ENCODE measurements at places on chromosomes 13 and 19.

DNA sequence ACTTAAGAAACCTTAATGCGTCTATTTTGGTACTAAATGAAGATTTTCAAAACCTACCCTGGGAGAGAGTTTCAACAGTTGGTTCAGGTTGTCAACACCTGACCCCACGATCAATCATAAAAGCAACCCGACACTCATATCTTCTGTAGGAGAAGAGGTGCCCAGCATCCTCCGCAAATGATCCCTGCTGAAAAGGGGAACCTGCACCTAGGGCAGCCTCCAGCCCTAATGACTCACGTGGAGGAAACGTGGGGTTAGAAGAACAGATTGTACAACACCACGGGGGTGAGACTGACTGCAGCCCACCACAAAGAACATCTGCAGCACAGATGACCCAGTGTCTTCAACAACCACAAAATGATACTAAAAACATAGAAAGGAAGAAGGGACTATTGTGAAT lies 116.3 kb downstream of the RAB20 start:
- no peak for DNase-seq

- no peak for DNase-seq
These were observed 15.3 kb upstream of the ZNF486 start for GRCh38 chr19:20151617-20152145.

- DNase-seq: no peak
These were observed 648.0 kb downstream of the DACH1 start for GRCh38 chr13:71218960-71219359.

- DNase-seq: no peak
These were observed 12.7 kb downstream of the B3GNT8 start for GRCh38 chr19:41414461-41414860.

GRCh38 chr13:91032104-91032503 lies 315.4 kb upstream of the MIR17HG start:
- no peak for DNase-seq

- DNase-seq: no peak
These were observed 13.0 kb downstream of the PROZ start for GRCh38 chr13:113171250-113172125.

DNA sequence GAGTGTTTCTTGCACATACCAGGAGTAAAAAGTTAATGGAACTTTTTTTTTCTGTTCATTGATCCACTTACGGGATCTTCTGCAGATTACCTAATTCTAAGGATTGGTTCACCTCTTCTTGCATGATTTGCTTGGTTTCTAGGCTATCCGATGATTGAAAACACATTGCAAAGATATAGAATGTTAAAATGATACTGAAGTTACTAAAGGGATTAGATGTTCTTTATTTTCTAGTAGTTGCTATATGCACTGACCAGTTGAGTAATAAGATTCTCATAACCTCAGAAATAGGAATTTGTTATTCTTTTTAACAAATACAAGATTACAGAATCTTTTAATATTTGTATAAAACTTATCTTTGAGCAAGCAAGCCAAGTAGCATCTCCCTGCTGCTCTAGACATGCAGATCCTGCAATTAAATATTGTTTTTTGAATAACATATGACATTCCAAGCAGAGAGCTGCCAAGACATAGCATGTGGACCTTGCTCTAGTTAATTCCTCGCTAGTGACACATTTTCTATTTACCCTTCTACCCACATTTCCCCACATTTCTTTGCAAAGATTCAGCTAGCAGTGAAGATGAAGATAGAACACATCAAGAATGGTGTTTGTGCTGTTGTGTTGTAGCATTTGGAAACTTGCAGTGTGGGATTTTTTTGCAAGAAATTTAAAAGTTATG lies 51.7 kb upstream of the RNF113B start:
- no peak for DNase-seq

GRCh38 chr19:5804516-5805461 lies at the start of gene NRTN:
TSS of gene NRTN (plus strand) at chr19:5805067. CDS start at chr19:5824166, 19,099 bp downstream.
- peak; percentile 45 for DNase-seq

DNA sequence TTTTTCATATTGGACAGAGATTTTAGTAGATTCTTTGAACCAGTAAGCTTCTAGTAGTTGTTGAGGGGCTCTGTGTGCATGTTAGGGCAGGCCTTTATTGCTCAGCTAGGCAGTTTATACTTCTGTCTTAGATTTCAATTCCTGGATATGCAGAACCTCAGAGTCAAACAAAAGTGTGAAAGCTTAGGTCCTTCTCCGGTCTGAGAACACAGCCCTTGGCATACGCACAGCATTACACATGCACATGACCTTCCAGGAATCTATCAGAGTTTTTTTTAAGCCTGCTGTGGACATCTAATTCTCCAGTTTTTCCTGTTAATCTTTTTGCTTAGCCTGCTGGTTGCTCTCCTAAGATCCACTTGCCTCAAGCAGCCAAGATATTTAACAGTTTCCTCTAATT lies 77.9 kb upstream of the KL start:
- DNase-seq: no peak

- DNase-seq: no peak
These were observed 43.4 kb upstream of the NFIC start for GRCh38 chr19:3323026-3323425.

- DNase-seq: no peak
These were observed 808.6 kb upstream of the ARGLU1 start for GRCh38 chr13:107376341-107377125.

GRCh38 chr19:20077791-20078463 lies at the start of gene ZNF90:
TSS of gene ZNF90 (plus strand) at chr19:20078000. CDS start at chr19:20078133, 133 bp downstream.
- peak; percentile 76 for DNase-seq

- DNase-seq: peak; percentile 81
These were observed 9.5 kb downstream of the DYRK1B start for GRCh38 chr19:39824143-39825092.

- DNase-seq: no peak
These were observed 188.2 kb upstream of the TSC22D1 start for GRCh38 chr13:44764302-44764692.

DNA sequence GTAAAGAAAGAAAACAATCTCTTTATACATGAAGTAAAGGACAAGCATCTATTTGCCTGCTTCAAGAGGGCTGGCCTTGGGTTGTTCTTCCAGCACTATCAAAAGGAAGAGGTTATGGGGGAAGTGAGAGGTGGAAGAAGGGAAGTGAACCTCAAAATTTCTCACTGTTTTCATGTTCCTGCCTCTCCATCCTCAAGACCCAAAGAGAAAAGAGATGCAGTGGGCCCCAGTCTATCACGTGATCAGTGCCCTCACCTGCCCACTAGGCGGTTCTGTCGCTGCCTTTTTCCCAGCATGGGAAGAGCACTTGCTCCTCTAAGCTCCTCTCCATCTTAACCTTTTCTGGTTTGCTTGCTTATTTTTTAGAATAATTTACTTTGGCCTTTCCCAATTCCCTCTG lies 6.2 kb upstream of the USP12 start:
- no peak for DNase-seq

DNA sequence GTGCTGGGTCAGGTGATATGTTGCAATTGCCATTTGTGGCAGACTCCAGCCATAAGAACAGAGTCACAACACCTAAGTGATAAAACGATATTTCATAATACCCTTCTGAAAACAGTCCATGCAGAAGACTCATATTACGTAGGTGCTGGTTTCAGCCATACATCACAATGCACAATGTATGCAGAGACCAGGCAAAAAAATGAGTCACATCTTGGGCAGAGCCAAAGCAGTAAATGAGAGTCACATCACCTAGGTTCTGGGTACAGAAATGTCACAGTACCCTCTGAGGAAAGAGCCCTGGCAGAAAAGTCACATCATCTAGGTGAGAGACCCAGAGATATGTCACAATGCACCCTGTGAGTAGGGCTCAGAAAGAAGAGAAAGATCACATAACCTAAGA lies 125.2 kb upstream of the ZNF91 start:
- no peak for DNase-seq

- DNase-seq: no peak
These were observed 789.2 kb downstream of the PCDH9 start for GRCh38 chr13:66440938-66441337.

- DNase-seq: no peak
These were observed 10.6 kb downstream of the ERVV-2 start for GRCh38 chr19:53055117-53055516.

GRCh38 chr19:28936001-28936400 lies 276.9 kb downstream of the UQCRFS1 start:
- no peak for DNase-seq

GRCh38 chr13:77222909-77223308 lies 104.0 kb downstream of the MYCBP2 start:
- no peak for DNase-seq

- no peak for DNase-seq
These were observed 38.0 kb downstream of the NFIX start for GRCh38 chr19:13033244-13033643.

GRCh38 chr19:16420781-16421386 lies 50.9 kb downstream of the EPS15L1 start:
- DNase-seq: no peak

- DNase-seq: no peak
These were observed 1386.7 kb downstream of the SLITRK5 start for GRCh38 chr13:89057862-89058261.

DNA sequence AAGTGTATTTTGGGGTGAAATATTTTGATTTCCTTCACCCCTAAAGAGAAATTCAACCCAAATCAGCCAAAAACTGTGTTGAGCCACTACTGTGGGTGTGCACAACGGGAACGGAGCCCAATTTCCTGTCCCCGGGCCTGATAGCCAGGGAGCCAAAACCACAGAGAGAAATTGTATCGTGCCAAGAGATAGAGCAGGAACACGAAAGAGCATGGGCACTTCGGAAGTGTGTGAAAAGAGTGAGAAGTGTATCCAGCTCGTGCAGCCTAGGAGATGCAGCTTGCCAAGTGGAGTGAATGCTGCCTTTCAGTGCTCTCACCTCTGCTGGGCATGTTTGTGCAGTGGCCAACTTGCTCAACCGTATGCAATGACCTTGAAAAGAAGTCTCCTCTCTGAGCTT lies 19.4 kb upstream of the PLEKHF1 start:
- DNase-seq: peak; percentile 30

DNA sequence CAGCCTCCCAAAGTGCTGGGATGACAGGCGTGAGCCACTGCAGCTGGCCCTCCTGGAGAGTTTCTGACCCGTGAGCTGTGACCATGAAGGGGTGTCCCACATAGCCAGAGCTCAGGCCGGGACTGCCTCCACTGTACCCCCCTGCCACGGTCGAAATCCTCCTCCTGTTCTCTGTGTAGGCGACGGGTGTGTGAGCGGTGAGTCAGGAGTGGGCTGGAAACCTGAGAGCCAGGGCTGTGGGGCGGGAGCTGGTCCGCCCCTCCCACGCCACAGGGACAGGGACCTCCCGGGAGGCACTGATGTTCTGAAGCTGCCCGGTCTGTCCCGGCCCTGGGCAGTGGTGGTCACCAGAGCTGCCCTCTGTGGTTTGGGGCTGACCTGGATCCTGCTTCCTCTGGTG lies 3.9 kb downstream of the WDR18 start:
- no peak for DNase-seq

DNA sequence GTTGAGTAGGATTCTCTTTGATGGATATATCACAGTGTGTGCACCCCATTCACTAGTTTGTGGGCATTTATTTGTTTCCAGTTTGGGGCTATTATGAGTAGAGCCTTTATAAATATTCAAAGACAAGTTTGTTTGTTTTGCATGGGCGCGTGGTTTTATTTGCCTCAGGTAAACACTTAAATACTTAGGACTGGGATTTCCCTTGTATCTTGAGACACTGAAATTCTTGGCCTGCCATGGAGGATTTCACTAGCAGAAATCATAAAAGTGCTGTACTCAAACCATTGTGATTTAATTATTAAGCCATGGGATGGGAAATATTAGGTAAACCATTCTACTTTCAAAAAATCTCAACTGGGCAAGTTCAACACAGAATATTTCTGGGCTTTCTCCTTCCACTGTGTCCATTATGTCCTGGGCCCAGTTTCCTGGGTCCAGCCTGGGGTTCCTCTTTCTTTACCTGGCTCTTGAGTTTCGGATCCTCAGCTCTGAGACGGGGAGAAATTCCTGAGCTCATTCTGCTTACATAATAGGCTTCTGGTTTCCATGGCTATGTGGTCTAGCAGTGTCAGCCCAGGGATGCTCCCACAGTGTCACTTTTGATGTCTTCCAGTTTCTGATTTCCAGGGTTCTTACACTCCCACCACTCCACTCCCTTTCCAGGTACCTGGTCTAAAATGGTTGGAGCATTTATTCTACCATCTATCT lies 14.4 kb downstream of the MYO16 start:
- no peak for DNase-seq

DNA sequence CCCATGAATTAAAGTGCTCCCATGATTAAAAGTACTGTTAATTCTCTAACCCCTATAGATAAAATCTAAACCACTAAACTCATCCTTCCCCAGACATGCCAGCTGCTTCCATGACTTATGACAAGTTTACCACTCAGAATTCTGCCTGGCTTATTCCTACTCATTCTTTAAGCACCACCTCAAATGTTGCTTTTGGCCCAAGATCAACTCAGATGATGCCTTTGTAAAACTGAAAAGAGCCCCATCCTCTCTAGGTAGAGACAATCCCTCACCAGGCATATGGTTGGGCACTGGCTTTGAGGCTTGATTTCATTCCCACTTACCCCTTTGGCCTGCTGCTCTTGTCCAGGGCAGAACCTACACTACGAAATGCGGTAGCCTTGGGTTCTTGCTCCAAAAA lies 250.0 kb downstream of the DNAJC15 start:
- DNase-seq: no peak

GRCh38 chr13:47678201-47678968 lies 322.7 kb downstream of the SUCLA2 start:
- DNase-seq: no peak

- no peak for DNase-seq
These were observed 721.3 kb downstream of the DIAPH3 start for GRCh38 chr13:59442461-59442860.

GRCh38 chr13:96090240-96091101 lies 564 bp downstream of the HS6ST3 start:
- DNase-seq: no peak

DNA sequence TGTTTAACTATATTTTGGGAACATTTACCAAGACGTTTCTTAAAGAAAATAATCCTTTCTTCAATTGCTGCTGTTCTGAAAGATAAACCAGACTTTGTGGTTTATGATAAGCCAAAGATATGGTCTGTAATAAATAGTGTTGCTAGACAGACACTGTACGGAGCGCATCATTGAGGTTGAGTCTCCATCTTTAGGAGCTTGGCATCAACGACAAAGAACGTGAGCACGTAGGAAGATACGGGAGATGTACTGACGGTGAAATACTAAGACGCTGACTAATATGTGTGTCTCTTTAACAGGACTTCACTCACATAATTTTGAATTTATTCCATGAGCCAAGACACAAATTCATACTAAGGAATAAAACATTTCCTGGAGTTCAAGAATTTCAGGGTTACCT lies 16.2 kb downstream of the TEX29 start:
- DNase-seq: no peak

- peak; percentile 9 for DNase-seq
These were observed 108.7 kb upstream of the MBNL2 start for GRCh38 chr13:97113231-97114001.
